ENCODE measurements at places on chromosomes 6 and 20. TPM values are rescaled to one million over a fixed set of nuclear protein-coding genes. Genes with fewer than 3 reads are reported as not detected.

ALDH5A1 gene
- total RNA-seq: 1.1 TPM

DNA sequence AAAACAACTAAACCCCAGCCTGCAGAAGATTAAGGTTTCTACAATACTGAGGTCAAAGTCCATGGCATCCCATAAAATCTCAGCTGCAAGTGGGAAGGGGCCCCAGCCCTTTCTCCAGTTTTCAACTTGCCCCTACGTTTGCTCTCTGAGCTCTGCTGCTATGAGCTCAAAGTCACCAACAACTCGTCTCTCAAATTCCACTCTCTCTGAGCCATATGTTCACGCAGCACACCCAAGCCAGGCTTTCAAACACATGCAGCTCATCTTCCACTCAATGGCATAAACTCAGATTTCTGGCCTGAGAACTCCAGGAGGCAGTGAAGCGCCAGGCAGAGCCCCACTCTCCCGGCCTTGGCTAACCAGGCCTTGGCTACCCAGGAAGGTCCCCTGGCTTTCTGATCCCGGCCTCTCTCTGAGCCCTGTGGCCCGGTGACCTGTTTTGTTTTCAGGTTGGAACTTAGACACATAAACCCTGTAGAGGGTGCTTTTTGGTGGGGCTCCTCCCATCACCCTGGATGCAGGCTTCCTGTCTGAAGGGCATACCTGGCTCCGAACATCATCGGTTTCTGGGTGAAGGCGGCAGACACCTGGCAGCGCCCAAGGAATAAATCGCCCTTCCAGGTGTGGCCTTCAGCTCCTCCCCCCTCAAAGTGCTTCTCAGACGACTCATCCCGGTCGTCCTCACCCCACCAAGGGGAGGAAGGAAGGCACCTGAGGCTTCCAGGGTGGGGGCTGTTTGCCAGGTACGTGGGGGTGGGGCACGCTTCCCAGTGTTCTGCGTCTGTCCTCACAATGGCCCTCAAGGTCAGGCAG is 12.4 kb downstream of the SLC22A23 start:
- no peak for DNase-seq

RAB44 gene
- not detected for total RNA-seq

DNA sequence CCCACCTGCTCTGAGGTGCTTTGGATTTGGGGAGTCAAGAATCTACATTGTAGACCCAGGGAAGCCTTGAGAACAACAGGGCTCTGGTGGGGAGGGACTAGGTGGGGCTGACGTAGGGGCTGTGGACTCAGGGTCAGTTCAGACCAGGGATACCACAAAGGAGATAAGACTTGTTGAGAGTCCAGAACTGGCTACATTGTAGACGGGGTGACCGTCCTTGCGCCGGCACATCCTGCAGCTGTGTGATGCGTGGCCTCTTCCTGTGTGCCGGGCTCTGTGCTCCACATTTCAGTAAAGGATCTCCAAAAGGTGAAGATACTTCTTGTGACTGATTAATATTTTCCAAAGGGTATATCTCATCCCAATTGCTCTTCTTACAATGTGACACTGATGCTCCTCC is 9.8 kb upstream of the TLDC2 start:
- DNase-seq: no peak

CST2 gene
- not detected for total RNA-seq

GRCh38 chr6:166862287-166862977 is 93.9 kb downstream of the RNASET2 start:
- no peak for DNase-seq

DNA sequence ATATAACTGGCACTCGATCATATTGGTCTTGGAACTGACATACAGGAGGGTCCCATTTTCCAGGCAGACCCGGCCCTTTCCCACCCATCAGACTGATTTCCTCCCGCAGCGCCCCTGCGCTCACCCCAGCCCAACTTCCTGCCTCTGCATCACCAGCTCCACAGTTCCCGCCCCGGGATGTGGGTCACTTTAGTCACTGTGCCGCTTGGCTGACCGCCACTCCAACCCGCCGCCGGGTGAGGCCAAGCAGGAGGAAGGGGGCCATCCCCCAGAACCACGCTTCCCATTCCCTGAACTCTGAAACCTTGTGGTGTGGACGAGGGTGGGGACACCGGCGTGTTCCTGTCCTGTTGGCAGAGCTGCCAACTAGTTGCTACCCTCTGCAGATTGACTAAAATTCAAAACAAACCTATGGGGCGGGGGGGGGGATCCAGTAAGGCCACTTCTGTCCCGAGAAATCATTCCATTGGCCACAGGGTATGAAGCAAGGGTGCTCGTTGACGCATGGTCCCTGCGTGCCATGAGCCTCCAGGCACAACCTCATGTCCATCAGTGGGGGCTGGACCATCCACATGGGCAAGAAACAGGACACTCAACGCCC is 12.3 kb downstream of the TGM2 start:
- peak; percentile 72 for DNase-seq

Data from MG63 (cell line).